ENCODE measurements at places on chromosomes 6 and 20.

DNA sequence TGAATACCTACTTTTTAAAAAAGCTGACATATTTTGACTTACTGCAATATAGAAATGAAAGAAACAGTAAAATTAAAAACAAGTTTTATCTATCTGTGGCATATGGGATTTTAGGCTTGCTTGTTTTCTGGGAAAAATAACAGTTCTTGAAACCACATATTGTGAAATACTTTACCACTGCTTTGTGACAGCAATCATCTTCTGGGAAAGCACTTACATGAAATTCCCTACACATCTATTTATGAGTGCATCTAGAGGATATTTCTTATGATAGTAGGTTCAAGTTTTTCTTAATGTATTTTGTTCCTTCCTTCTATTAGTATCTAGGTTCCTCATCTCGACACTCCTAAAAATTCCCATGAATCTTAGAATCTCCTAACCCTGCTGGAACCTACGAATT lies 75.2 kb downstream of the STXBP5 start:
- DNase-seq: no peak

DNA sequence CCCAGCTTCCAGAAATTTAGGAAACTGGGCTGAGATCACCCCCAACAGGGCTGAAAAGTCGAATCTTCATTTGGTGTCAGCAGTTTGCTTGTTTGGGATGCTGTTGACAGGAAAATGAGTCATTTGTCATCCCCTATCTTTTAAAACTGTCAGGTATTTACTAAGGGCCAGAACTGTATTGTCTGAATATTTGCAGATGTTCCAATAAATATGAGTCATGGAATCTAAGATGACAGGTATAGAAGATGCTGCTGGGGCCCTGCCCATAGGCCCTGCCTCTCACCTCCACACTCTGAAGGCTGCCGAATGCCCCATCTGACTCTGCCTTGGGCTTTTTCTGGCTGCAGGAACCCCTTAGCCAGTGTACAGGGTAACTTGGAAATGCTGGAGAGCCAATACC lies 3.9 kb downstream of the ETV7 start:
- no peak for DNase-seq

GRCh38 chr20:47810721-47811347 lies 25.6 kb upstream of the SULF2 start:
- no peak for DNase-seq

DNA sequence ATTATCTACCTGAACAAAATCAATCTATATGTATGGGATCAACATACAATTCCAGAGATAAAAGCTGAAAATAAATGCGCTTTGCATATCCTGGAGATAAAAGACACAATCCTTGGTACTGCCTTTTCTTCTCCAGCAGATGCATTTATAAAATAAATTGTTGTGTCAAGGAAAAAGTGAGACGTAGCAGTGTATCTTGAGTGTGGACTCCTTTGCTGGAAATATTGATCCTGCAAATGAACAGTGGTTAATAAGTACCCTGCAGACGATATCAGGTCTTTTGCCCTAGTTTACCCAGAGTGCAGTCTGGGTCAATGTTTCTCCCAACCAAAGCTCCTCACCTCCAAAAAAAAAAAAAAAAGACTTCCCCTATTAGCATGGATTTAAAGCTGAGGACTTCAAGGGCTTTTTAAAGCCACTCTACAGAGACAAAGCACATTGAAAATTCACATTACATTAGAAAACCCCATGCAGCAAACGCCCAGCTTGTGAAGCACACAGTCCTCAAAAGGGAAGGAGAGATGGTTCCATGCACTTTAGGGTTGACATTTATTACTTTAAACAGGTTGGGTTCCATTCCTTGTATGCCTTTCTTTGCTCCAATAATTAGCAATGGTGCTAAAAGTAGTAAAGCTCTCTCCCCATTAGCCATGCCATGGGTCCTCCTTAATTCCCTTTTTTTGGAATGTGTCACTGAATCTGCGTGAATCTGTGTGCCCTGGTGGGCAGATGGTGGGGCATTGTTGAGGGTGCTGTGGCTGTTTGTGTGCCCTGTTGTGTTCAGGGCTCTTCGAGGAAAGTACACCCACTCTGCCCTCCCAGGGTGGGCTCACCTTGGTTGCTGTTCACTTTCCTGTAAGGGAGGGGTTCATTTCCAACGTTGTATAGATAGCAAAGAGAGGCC lies 21.1 kb downstream of the FOXA2 start:
- no peak for DNase-seq

DNA sequence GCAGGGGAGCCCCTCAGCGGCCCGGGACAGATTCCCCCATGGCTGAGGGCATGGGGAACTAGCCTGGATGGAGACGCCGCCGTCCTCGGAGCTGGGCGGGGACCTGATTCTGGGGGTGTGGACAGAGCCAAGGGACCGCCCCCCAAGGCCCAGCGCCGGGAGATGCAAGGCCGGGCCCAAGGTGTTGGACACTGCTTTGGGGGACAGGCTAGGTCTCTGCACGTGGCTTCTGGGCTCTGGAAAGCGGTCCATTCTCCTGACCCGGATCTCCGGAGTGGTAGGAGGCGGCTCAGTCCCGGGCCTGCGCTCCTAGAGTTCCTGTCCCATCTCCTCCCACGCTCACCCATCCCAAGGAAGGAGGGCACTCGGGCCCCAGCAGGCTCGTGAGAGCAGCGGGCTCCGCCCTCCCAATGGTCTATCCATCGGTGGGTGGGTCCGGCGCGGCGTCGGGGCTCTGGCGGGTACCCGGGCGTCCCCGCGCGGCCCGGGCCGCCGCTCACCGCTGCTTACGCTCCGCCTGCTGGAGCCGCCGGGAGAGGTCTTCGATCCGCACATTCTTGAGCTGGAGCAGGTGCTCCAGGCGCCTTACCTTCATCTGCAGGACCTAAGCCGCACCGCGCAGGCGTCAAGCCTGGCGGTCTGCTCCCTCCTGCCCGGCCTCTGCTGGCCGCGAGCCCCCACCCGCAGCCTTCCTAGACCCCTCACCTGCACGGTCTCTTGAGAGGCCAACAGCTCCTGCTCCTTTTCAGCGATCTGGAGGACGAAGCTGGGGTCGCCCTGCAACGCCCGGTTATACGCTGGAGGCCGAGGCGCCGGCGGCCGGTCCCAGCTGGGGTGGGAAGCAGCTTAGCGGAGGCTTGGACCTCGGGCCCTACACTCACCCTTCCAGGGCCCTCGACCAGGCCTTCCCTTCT lies 3.3 kb downstream of the SPEF1 start:
- peak; percentile 45 for DNase-seq

DNA sequence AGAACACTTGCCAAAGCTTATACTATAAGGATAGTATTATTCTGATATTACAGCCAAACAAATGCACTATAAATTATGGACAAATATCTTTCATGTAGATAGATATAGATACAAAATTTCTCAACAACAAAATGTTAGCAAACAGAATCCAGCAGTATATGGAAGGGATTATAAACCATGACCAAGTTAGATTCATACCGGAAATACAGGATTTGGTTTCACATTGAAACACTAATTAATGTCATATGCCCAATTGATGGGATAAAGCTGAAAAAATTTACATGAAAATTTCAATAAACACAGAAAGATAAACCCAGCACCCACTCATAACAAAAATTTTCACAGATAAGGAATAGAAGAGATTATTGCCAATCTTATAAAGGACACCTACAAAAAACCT lies 770.3 kb upstream of the SLC35B3 start:
- no peak for DNase-seq

DNA sequence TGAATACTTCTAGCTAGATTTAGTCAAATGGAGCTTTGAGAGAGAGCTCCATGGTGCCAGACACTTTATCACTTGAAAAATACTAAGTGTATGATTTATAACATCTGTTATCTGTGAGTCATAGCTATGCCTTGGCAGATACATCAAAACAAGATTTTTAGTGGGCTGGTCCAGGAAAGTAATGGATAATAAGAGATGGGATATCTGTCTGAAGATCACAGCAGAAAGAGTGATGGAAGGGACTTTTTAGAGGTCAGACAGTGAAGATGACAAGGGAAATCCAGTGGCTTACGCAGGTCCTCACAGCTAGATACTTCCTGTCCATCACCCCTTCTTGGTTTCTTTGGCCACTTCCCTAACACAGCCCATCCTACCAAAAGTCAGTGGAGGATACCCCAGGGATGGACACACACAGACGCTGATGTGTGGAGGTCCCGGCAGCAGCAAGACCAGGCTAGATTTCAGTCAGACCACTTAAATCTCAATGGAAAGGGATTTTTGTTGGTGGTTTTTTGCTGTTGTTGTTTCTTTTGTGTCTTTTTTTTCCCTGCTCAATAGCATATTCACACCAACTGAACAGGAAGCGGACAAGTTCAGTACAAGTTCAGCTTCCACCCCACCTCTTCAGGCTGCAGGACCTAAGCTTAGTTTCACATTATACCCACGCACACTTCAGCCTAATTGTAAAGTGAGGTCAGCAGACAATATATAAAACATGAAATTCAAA lies 209.3 kb downstream of the ALDH8A1 start:
- DNase-seq: no peak

GRCh38 chr6:113558966-113559365 lies 298.2 kb upstream of the MARCKS start:
- no peak for DNase-seq

- no peak for DNase-seq
Measured at GRCh38 chr20:53283011-53283410, 310.6 kb downstream of the ZNF217 start.

DNA sequence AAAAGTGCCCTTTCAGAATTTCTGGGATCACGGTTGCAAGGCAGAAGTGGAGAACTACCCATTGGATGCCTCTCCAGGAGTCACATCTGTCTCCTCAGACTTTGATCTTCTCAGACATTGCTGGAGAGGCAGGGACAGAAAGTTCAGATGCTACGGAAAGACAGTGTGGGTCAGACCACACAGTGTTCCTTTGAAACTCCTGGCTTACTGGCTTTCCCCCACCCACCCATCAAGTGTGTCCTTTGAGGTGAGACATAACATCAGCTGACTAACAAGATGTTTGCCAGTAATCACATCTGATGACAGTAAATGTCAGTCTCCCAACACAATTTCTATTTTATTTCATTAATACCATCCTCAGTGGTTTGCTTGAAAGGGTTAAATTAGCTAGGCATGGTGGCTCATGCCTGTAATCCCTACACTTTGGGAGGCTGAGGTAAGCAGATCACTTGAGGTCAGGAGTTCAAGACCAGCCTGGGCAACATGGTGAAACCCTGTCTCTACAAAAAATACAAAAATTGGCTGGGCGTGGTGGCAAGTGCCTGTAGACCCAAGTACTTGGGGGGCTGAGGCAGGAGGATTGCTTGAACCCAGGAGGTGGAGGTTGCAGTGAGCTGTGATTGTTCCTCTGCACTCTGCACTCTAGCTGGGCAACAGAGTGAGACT lies 67.2 kb upstream of the SNX9 start:
- no peak for DNase-seq

DNA sequence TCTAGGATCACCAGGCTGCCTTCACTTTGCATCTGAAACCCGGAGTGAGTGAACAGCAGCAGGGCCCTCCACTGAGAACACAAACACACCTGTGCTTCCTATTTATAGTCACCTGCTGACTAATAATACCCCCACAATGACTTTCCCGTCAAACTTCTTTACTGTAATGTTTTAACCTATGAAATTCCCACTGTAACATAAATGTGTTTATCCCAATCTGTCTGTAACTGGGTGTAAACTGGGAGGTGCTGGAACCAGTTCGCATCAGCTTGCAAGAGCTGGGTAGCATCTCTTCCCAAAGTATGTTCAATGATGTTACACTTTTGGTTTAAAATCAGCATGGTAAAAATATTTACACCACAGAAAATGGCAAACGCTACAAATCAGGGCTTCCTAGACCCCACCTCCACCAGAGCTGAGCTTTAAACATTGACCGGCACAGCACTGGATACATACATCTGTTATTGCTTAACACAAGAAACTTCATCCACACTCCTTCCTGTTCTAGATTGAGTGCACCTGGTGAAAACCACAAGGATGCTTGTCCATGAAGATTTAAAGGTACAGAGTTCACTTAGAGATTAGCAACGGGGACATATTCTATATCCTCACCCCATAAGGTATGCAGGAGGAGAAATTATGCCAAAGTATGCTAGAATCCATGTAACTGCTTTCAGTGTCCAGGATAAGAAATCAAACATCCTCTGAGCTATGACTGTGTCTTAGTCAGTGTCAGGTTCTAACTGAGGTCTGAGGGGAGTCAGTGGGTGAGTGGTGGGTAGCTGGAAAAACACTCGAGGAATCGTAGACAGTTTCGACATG lies 79.0 kb downstream of the ALDH8A1 start:
- no peak for DNase-seq

DNA sequence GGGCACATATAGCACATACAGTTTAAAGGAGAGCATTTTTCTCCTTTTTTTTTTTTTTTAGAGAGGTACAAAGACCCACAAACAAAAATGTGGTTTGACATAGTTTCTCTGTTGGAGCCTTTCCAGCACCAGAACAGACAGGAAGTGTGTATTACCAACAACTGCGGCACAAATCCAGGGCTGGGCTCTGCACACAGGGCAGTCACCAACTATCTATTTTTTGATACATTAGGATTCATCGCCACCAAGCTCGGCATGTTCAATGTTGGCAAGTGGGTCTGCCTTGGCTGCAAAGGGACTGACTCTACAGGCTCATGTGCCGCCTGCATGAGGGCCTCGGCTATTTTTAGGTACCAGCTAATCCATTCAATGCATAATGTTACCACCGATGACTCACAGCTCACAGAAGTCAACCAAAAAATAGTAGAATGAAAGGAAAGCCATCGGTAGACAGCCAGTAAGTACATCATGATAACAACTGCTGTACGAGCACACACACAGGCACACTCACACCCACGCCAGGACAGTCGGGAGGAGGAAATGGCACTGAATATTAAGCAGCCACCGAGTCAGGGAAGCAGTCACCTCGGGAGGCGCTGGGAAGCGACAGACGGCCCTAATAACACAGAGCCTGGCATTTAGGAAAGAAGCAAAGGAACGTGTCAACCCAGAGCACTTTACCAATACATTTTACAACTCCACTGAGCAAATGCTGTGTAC lies 81.6 kb downstream of the GMPR start:
- DNase-seq: peak; percentile 35

DNA sequence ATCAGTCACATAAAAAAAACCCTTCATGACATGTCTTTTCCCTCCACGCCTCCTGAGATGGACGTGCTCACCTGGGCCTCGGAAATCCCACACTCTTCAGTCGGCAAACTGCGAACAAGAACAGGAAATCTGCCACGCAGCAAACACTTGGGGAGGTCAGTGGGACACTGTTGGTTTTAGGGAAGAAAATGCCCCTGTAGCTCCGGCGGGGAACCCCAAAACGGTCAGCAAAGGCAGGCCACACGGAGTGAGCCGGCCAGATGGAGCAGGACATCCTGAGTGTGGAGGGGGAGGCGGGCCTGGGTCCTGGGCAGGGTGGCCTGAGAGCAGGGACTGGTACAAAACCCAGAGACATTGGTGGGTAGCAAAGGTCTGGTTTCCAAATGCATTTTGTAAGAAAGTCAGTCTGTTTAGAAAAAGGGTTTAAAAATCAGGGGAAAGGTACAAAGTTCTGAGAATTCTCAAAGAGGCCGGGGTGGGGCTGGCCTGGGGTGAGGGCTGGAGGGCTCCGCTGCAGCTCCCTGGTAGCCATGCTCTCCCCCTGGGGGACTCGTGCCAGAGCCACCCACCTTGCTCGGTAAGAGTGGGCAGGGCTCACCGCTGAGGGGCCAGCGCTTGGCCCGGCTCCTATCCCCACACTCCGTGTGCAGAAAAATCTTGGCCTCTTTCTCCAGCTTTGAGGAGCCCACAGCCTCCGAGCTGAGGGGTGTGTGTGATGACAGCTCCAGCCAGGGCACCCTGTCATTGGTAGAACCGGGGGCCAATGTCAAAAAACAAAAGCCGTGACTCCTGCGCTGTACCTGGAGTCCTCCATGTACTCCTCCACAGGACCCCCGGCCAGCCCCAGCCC lies 5.2 kb downstream of the SLC2A4RG start:
- no peak for DNase-seq

GRCh38 chr6:170271771-170272314 lies 19.0 kb downstream of the DLL1 start:
- DNase-seq: peak; percentile 75

All from stimulated activated effector memory CD8-positive, alpha-beta T cell treated with anti-CD3 and anti-CD28 coated beads, Interleukin-12 subunit alpha, Interleukin-12 subunit beta, amount 100 ng/mL, for 72 hours (primary cell).